Aorta (tissue), 5 donors: ENCODE measurements at places on chromosomes 16 and 17. TPM values are rescaled to one million over a fixed set of nuclear protein-coding genes. Genes with fewer than 3 reads are reported as not detected.

Gene SLC4A1
- total RNA-seq: 10.2 TPM

Gene CHRNE
- total RNA-seq: 1.6 TPM

Gene DNAI2
- not detected for total RNA-seq

Gene PYY
- total RNA-seq: not detected

- DNase-seq: no peak
These were observed 237.0 kb downstream of the HAPSTR1 start for GRCh38 chr16:9328411-9328810.

DNA sequence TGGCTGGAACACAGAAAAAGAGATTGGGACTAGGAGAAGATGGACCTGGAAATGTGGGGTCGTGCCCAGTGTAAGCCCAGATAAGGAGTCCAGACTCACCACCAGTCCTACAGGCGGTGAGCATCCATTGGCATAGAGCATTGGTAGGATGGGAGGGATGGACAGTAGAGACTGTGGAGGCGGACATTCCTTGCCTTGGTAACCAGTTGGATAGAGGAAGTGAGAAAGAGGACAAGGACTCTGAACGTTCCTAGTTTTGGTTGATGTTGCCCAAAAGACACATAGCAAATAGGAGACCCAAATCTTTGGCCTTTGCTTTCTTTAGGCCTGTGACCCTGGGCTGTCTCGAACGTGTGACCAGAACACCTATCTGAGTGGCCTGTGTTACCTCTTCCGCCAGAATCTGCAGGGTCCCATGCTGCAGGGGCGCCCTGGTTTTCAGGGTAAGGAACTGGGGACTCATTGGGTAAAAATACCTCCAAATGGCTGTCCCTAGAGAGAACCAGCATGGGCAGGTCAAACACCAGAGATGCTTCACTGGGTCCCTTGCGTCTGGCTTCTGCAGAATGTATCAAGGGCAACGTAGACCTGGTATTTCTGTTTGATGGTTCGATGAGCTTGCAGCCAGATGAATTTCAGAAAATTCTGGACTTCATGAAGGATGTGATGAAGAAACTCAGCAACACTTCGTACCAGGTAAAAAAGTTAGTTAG, 6.4 kb downstream of the ITGAL start:
- no peak for DNase-seq

DNA sequence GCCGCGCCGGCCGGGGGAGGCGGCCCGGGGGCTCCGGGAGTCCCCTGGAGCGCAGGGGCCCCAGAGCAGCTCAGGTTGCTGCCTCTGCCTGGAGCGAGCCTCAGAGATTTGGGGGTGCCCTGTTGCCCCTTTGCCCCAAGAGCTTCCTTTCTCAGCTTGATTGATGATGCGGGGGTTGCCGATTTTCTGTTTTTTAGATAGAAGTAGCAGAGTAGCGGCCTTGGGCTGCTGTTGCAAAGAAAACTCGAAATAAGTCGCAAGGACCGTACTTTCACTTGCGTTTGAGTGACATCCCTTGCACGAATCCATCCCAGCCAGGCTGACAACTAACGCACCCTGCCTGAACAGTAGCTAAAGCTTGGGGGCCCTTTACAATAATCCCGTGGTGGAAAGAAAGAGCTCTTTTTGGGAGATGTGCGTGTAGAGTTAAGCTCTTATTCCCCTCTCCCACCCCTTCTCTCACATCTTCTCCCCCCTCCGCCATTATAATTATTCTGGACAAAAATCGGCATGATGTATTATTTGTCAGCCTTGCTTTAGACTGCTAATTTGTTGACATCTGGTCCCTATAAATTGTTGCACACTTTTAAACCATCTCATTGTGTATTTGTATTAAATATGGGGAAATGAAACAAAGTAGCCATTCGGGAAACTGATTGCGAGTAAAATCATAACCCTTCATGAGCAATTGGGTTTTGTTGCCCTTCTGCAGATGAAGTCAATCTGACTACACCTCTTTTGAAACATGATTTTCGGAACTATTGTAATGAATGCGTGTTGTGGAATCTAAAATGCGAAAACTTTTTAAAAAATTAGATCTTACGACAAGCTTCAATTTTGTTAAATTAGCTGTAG, 873 bp downstream of the USP10 start:
- DNase-seq: no peak

DNA sequence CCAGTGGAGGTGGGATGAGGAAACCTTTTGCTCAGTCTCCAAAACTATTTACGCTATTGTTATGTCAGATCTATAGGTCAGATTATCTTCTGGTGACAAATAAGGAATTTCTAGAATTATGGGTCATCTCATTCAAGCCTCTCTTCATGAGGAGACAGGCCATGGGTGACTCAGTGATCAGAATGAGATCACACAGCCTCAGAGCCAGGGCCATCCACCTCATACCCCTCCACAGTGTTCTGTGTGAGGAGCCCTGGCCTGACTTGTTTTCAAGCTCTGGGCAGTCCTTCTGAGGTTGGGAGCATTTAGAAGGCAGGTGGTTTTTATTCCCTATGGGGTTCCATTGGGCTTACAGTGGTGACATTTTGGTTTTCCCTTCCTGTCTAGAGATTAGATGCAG, 26.5 kb downstream of the YPEL2 start:
- DNase-seq: no peak

DNA sequence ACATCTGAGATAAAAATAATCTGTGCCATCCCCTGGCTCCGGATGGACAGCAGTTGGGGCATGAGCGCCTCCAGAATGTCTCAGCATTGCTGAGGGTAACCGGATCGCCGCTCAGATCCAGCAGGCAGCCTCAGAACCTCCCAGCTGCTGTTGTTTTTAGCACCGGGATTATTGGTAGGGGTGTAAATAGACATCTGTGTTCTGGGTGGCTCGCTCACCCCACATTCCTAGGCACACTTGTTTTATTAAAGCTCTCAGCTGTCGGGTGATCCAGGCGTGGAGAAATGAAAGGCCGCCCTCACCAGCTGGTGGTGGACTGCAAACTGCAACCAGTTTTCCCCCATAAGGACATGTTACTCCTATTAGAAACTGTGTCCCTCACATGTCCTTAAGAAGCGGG, 32.1 kb downstream of the MYH3 start:
- DNase-seq: no peak

DNA sequence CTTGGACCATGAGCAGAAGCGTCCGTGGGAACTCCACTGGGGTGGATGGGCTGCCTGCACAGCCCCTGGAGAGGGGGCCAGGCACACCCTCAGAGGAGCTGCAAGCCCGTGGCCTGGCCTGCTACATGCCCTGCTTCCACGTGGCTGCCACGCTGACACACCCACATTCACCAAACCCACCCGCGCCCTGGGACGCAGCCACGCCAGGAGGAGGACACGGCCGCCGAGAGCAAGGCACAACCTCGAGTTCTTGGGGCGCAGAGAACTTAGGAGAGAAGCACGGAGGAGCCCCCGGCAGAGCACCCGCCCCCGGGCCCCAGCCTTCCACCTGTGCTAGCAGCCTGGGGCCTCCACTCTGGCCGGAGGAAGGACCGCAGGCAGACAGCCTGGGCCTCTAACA, 18.8 kb downstream of the CASKIN1 start:
- DNase-seq: no peak

DNA sequence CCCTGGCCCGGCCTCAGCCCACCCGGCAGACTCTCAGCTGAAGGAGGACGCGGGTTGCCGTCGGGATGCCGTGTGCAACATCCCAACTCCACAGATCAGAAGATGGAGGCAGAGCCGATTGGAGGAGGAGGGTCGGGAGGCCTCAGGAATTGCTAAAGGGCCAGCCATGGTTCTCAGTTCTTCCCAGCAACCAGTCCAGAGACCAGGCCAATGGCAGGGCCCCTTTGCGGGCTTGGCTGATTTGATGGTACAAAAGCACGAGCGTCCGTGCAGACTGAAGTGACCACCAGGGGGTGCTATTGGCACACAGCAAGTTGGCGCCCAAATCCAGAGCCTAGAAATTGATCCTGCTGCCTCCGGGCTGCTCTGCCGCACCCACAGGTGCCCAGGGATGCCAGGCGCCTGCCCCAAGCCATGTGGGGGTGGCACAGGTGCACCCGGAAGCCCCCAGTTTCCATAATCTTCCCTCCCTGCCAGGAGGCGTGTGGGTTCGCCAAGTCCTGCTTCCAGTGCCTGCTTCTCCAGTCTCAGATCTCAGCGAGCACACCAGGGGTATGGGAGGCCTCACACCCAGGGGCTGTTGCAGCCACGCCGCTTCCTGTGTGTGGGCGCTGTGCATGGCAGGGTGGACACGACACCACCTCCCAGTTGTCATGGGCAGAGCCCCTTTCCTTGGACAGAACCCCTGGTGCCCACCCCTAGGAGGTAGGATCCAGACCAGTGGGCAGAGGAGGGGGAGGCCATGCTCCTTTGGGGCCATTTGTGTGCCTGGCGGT, 7.1 kb upstream of the TEX19 start:
- peak; percentile 88 for DNase-seq

GRCh38 chr16:54822492-54822891, 108.2 kb upstream of the IRX5 start:
- no peak for DNase-seq

DNA sequence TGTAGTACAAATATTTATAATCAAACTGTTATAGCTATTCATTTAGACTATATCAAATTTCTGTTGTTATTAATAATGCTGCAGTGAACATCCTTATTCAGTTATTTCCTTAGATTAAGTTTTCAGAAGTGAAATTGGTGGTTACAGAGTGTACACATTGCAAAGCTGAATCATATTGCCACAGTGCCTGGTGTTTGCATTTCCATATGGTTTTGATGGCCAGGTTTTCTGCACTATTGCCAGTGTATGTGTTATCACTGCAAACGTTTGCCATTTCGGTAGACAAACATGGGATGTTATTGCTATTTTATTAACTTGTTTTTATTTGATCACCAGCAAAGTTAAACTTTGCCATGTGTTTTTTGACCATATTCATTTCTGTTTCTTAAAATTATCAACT, 259.4 kb downstream of the CDH13 start:
- DNase-seq: no peak
